Aorta (tissue), 5 donors: ENCODE measurements at places on chromosomes 7 and 10. TPM values are rescaled to one million over a fixed set of nuclear protein-coding genes. Genes with fewer than 3 reads are reported as not detected.

DNA sequence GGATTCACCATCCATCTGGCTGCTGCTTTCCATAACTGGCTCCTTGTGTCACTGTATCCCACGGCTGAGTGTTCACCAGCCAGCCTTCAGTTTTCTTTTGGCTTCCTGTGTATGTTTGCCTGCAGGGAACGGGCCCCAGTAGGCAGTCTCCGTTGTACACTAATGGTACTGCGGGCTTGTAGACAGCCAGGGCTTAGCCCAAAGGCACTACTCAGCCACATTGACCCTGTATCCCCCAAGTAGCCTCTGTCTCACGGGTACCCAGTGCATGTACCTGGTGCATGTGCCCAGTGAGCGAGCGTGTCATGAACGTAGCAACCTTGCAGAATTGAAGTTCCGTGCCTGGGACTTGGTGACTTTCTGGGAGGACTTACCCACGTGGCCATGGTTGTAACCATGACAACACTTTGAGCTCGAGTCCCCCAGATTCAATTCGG is 6.1 kb downstream of the PFKFB3 start:
- DNase-seq = no peak

GRCh38 chr7:117237646-117238045 is 85.2 kb downstream of the WNT2 start:
- DNase-seq = no peak

GRCh38 chr10:78433766-78434535 is 400.3 kb downstream of the RPS24 start:
- peak; percentile 33 for DNase-seq

DNA sequence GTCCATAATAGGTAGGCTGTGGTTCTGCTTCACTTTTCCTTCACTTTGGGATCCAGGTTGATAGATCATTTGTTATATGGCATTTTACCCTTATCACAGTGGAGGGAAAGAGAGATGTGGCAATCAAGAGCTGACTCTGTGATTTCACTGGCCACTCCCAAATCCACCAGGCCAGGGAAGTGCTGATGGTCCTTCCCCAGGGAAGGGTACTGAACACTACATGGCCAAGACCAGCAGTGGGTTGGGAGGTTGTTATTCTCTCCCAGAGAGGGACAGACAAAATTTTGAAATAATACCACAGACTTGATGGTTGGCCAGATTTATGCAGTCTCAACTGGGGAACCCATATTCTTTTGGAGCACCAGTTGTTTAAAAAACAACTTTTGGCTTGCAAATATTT is 102.5 kb downstream of the SND1 start:
- DNase-seq = no peak

DNA sequence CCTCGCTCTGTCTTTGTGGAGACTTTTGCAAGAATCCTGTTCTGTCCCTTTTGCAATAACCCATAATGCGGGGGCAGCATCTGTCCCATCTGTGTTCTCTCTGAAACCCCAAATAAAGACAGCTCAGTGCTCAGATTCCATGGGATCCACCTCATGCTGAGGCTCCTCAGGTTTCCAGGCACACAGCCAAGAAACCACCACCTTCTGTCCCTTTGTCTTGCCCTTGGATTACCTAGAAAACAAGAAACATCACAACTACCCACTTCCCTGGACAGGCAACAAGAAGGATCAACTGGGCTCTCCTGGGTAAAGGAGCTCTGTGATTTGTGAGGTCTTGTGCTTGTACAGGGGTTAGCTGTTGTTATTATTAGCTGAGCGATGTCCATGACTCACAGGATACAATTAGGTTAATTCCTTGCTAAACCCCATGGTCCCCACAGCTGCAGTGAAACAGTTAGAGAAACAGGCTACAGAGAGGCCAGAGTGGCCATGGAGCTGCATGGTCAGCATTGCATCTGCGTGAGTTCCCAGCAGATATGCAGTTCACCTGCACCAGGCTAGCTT is 50.2 kb downstream of the CXCL12 start:
- DNase-seq = no peak

GPR37 gene
- 0.39 TPM for total RNA-seq

DNA sequence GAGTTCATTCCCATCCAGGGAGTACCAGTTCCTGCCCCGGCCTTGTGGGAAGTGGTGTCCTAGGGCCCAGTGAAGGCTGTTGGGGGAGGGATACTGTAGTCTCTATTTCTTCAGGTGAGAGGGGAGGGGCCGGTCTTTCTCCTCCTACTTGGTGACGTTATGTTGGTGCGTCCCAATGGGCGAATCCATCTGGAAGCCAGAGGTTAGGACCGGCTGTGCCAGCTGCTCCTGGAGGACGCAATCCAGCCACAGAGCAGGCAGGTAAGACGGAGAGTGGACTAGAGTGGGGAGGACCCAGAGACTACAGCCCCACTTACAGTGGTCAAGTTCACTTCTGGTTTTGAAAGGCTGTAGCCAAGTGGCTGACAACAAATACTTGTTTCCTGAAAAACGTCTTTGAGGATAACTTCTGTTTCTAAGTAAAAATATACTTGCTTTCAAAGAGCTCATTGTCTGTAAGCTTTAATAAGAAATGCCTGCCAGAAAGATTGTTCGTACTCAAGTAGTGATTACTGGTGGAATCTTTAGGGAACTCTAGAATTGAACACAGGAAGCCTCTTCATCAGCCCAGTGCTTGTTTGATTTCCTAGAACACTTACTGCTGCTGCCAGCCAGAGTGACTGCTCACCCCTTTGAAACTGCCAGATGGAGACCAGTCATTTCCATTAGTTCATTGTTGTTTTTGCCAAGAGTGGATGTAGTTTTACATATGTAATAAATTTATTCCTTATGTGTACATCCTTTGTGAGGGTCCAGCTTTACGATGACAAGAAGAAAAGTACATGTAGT is 25.4 kb downstream of the RBM33 start:
- no peak for DNase-seq

- DNase-seq = no peak
Measured at GRCh38 chr10:110460111-110460809, 37.4 kb upstream of the DUSP5 start.

DNA sequence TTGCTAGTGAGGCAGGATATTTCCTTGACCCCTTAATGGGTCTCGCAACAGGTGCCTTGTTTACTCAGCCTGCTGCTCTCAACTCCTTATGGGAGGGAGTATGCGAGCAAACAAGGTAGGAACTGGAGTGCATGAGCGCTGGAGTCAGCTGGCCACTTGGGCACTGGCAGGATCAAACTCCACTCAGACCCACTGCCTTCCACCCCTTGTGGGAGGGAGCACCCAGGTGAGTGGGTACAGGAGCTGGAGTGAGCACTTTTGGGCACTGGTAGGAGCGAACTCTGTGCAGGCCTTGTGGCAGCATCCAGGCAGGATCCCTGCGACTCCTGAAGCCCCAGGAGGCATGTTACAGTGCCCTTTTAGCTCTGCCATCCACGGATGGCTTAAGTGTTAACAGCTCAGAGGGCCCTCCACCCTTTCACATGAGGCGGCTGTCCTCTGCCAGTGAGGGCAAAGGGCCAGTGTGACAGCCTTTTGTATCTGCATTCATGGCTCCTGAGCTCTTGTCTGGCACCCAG is 123.2 kb downstream of the ST7 start:
- DNase-seq = no peak

DNA sequence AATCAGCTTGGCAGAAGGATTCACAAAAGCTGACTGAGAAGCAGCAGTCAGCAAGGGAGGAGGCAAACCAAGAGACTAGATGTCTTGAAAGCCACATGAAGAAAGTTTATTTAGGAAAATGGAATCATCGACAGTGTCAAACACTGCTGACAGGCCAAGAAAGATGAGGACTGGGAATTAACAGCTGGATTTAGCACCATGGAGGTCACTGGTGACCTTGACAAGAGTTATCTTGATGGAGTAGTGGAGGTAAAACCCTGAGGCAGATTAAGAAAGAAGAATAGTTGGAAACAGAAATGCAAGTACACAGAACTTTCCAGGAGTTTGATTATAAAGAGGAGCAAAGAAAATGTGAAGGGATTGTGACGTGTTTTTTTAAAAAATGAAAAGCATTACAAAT is 51.5 kb downstream of the LMBR1 start:
- DNase-seq = no peak
